ENCODE measurements at places on chromosomes 12 and 14.

DNA sequence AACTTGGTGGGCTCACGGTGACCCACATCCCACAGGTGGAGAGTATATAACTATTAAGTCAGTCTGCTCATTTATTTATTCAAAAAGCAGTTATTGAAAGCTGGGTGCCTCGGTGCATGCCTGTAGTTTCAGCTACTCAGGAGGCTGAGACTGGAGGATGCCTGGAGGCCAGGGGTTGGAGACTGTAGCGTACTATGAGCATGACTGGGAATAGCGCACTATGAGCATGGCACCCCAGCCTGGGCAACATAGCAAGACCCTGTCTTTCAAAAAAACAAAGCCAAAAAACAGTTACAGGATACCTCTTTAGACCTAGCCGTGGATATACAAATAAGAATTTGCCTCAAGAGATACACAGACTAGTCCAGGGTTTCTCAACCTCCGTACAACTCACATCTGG is 139.8 kb downstream of the ZFP36L1 start:
- no peak for DNase-seq

GRCh38 chr14:90382491-90383125 is 14.2 kb upstream of the CALM1 start:
- DNase-seq = peak; percentile 79

DNA sequence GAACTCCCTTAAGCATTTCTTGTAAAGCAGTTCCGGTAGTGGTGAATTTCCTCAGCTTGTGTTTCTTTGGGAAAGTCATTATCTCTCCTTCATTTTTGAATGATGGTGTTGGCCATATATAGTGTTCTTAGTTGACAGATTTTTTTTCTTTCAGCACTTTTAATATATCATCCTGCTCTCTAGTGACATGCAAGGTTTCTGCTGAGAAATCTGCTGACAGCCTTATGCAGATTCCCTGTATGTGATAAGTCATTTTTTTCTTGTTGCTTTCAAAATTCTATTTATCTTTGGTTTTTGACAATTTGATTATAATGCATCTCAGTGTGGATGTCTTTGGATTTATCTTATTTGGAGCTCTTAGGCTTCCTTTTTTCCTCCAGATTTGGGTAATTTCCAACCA is 135.7 kb downstream of the PTPRO start:
- no peak for DNase-seq

DNA sequence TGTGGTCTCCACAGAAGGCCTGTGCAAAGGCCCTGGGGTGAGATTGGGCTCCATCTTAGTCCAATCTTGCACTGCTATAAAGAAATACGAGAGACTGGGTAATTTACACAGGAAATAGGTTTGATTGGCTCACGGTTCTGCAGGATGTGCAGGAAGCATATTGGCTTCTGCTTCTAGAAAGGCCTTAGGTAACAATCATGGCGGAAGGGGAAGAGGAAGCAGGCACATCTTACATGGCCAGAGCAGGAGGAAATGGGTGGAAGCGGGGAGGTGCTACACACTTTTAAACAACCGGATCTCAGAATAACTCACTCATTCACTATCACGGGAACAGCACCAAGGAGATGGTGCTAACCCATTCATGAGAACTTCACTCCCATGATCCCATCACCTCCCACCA is 55.4 kb downstream of the FAR2 start:
- DNase-seq = no peak

DNA sequence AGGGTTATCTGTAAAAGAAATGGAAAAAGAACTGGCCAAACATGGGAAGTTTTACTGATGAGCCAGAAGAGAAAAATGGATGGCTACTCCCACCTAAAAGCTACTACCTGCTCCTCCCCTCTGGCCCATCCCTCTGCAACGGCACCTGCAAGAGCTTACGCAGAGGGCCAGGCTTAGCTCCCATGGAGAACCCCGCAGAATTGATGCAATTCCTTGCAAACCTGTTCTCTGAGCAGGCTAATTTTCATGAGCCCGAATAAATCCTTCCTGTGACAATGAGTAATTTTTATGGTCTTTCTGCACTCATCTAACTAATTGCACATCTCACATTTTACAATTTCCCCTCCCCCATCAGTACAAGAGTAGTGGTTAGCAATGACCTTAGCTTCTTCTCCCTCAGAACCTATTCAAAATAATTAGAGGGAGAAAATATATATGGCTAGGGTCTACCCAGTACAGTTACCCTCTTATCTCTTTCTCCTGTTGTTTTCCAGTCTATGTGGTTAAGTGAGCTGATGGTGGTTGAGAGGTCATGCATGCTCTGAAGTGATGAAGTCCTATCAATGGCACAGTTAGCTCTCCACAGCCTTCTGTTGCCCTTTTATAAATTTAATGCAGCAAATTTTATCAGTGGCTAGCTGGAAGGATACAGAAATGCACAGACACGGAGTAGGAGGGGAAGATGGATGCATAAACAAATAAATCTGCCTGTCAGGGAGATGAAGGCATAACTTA is 67.7 kb upstream of the NTF3 start:
- no peak for DNase-seq

DNA sequence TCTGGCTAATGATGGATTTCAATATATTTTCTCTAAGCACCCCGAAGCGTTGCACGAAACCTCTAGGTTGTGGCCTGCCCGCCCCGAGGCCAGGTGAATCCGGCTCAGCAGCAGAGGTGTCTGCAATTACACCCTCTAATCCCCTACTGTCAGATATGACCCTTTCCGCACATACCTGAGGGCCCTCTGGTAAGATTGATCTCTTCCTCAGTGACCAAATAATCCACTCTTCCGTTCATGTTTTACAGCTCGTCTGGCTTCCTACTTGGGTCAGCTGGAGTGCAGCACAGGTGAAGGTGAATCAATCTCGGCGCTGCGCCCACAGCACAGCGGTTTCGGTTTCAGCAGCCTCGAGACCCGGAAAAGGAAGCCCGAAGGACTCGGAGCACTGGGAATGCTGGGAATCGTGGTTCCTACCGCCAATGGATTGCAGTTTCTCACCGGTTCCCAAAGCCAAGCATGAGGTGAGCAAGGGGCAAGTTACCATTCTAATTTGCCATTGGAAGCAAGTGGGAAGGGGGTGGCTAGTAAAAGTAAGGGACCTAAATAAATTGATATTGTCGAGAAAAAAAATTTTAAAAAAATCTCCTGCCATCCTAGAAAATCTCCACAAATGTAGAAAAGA is at the start of gene SYNJ2BP:
TSS of gene SYNJ2BP (minus strand) at position 366 of the 625 bp plus-strand sequence. CDS start at position 239, 127 bp downstream.
- DNase-seq = peak; percentile 71

GRCh38 chr12:56028511-56029165 is 7.8 kb downstream of the IKZF4 start:
- no peak for DNase-seq

- DNase-seq = no peak
These were observed at the start of gene SYNDIG1L for GRCh38 chr14:74426202-74426582. TSS of gene SYNDIG1L (minus strand) at chr14:74426210. CDS start at chr14:74409744, 16,466 bp downstream.

DNA sequence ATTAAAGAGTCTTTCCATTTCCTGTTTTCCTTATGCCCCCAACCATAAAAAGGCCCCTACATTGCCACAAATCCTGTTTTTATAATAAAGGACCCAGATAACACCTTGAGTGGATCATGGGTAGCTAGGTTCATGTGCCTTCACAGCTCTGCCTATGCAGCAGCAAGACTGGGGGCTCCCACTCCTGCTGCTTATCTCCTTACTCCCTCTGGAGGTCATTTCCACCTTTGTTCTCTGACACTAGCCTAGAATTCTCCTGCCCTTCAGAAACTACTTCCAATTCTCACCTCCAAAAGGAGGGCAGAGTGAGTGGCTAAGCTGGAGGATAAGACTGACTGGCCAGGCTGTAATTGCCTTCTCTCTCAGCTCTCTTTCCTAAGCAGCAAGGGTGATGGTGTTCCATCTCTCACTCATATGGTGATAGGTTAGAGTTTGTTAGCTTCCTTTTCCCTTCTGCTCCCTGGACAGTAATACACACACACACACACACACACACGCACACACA is 20.0 kb upstream of the STAC3 start:
- no peak for DNase-seq

- no peak for DNase-seq
These were observed 111.7 kb downstream of the EFCAB11 start for GRCh38 chr14:89842837-89843236.

DNA sequence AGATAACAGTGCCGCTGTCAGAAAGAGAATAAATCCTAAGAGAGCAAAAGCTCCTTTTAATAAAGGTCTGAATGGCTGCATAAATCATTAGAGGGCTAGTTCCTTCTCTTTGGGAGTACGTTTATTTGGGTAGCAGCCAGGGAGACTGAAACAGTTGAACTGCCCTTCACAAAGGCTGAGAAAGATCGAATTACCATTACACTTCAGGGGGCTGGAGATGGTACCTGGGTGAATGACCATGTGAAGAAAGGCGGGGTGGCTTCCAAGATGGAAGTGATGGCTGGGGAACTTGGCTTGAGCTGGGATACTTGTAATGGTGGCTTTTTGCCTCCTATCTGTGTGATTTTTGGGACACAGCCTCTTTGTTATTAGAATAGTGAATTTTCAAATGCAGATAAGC is 1.7 kb upstream of the FGD4 start:
- DNase-seq = no peak

Data from fibroblast of upper back skin (primary cell).